Natural killer cell (primary cell): ENCODE measurements at places on chromosomes 13 and 19.
A peak's percentile ranks its signal among the peaks of the same experiment; 100 is the strongest.

DNA sequence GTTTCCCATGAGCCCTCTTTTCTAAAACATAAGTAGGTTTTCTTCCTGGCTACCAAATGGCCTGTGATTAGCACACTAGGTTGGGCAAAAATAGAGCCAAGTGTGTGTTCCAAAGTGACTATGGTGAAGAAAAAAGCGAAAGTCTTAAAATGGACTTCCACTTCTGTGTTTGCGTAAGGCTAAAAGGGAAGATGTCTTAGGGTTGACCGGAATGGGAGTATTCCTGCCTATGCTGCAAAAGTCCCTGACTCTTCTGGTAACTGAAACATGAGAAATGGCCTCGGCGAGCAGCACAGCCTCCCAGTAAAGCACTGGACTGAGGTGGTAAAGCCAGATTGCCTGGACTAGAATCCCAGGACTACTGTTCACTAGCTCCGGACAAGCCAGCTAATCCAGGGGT, 2.4 kb upstream of the FPR1 start:
- no peaks in the 10 kb centered on the region for H3K36me3 ChIP-seq
- H3K4me3 ChIP-seq: no peak overlapping the region
- no peak for DNase-seq
- no peaks in the 10 kb centered on the region for H3K27me3 ChIP-seq

DNA sequence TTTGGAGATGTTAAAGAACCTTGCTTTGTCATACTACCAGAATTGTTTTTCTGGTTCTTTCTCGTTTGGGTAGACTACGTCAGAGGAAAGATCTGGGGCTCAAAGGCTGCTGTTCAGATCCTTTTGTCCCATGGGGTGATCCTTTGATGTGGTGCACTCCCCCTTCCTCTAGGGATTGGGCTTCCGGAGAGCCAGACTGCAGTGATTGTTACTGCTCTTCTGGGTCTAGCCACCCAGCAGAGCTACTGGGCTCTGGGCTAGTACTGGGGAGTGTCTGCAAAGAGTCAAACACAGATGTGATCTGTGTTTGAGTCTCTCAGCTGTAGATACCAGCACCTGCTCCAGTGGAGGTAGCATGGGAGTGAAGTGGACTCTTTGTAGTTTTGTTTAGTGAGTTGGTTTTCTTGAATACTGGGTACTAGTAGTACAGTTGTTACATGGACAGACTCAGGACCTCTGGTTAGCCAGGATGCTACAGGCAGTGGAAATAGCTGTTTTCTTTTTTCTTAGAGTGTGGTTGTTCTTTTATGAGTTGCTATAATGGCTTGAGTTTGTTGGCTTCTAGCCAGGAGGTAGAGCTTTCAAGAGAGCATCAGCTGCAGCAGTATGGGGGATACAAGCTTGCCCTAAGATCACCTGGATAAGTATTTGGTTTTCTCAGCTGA, 34.4 kb downstream of the DNAJC15 start:
- peaks cover 21% of the 10 kb centered on the region for H3K4me1 ChIP-seq
- H3K4me3 ChIP-seq: no peak overlapping the region
- peaks cover 2% of the 10 kb centered on the region for H3K36me3 ChIP-seq

DNA sequence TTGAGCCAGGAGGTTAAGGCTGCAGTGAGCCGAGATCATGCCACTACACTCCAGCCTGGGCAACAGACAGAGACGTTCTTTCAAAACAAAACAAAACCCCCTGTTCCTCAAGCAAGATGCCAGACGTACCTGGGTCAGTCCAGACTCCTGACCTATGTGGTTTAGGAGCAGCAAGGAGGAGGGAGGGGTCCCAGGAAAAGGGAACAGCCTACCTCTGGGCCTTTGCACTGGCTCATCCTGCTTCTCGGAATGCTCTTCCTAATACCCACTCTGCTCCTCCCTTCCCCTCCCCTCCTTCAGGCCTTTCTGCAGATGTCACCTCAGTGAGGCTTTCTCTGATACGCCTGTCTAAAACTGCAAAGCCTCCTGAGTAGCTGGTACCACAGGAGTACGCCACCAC, 9.5 kb downstream of the RINL start:
- H3K4me1 ChIP-seq: peaks cover 55% of the 10 kb centered on the region
- peaks cover 17% of the 10 kb centered on the region for H3K36me3 ChIP-seq
- H3K27ac ChIP-seq: peak overlapping the region; percentile 70

DNA sequence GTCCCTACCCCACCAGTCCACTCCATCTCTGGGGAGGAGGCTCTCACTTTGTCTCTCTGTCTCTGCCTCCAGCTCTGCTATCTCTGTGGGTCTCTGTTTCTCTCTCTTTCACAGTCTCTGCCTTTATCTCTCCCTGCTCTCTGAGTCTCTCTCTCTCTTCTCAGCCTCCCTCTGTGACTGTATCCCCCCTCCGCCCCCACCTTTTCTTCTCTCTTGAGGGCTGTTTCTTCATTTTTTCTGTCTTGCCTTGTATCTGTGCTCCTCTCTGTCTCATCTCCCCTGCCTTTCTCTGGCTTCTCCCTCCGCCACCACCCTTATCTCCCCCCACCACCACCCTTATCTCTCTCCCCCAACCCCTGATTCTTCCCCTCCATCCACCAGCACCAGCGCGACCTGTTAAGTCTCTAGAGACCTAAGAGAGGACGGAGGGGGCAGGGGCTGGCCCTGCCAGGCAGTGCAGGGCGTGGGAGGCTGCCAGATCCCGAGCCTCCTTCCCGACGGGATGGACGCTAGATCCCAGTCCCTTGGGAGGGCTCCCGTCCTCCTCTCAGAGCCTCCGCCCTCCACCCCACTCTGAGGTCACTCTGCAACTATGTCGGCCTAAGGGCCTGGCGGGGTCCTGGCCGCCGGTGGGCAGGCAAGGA, 1.0 kb downstream of the AXL start:
- no peaks in the 10 kb centered on the region for H3K36me3 ChIP-seq
- no peaks in the 10 kb centered on the region for H3K4me1 ChIP-seq
- no peak overlapping the region for H3K27ac ChIP-seq
- H3K27me3 ChIP-seq: peaks cover 5% of the 10 kb centered on the region

GRCh38 chr19:35269438-35270117, 816 bp downstream of the USF2 start:
- H3K4me1 ChIP-seq: peaks cover 62% of the 10 kb centered on the region
- H3K4me3 ChIP-seq: peak overlapping the region; percentile 21
- H3K27ac ChIP-seq: peak overlapping the region; percentile 22
- DNase-seq: peak; percentile 87
- no peaks in the 10 kb centered on the region for H3K27me3 ChIP-seq

DNA sequence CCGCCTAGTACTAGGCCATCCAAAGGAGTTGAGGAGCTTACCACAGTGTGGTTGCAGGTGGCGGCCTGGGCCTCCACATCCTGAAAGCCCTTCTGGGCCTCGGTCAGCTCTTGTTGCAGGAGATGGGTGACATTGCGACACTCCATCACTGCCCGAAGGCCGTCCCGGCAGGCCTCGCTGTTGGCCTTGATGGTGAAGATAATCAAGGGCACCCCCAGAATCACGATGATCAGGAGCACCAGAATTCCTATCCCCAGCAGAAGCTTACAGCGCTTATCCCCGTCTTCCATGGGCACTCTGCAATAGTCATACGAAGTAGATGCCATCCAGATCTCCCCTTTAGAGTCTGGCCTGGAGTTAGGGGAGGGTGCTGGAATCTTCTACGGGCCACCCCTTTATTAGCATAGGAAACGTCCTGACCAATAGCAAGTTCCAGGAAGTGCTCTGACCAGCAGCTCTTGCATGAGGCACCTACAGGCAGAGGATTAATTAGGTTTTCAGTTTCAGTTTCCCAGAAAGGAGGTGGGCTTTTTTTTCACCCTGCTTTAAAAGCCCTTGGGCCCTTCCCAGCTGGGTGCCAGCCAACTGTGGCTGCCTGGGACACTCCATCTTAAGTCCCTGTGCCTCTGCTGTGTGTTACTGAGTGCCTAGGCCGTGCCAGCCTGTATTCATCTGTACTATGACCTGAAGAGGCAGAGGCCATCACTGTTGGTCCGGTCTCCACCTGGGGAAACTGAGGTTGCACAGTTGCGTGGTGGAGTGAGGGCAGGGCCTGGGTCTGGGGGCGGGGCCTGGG, at the start of gene BST2:
Gene BST2 (minus strand): TSS at position 381 of the 796 bp plus-strand sequence. CDS start 55 bp downstream, at position 326.
- peak within 1 kb of the TSS; percentile 78 for H3K4me3 ChIP-seq
- H3K4me1 ChIP-seq: peaks cover 56% of the 10 kb centered on the region
- H3K27me3 ChIP-seq: no peaks in the 10 kb centered on the region
- DNase-seq: peak; percentile 83
- peaks cover 19% of the 10 kb centered on the region for H3K36me3 ChIP-seq

DNA sequence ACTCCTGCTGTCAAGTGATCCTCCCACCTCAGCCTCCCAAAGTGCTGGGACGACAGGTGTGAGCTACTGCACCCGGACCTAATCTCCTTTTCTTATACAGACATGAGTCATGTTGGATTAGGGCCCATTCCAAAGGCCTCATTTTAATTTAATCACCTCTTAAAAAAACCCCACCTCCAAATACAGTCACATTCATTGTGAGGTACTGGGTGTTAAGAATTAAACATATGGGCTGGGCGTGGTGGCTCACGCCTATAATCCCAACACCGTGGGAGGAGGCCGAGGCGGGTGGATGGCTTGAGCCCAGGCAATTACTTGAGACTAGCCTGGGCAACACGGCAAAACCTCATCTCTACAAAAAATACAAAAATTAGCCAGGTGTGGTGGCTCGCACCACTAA, 46.6 kb downstream of the PIN1 start:
- no peak overlapping the region for H3K4me3 ChIP-seq
- DNase-seq: no peak
- H3K27me3 ChIP-seq: no peaks in the 10 kb centered on the region
- H3K36me3 ChIP-seq: no peaks in the 10 kb centered on the region
- no peak overlapping the region for H3K27ac ChIP-seq

DNA sequence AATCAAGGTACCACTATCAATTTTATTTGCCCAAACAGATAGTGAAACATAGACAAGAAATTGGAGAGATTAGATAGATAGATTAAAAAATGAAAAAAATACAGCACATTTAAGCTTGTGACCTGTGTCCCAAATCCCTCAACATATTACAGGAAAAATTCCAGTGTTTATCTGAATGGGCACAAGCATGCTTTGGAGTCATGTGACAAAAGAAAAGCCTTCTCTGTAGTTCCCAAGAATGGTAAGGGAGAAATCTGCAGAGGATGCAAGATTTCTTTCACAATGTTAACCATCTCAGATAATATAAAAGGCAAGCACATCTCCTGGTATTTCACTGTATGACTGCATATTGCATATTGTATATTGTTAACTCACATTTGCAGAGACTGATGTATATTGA, 168.0 kb downstream of the PCDH9 start:
- DNase-seq: no peak
- H3K4me1 ChIP-seq: no peaks in the 10 kb centered on the region
- no peak overlapping the region for H3K27ac ChIP-seq
- no peaks in the 10 kb centered on the region for H3K27me3 ChIP-seq
- H3K4me3 ChIP-seq: no peak overlapping the region
- no peaks in the 10 kb centered on the region for H3K36me3 ChIP-seq
